ENCODE measurements at places on chromosomes 2 and 18.

DNA sequence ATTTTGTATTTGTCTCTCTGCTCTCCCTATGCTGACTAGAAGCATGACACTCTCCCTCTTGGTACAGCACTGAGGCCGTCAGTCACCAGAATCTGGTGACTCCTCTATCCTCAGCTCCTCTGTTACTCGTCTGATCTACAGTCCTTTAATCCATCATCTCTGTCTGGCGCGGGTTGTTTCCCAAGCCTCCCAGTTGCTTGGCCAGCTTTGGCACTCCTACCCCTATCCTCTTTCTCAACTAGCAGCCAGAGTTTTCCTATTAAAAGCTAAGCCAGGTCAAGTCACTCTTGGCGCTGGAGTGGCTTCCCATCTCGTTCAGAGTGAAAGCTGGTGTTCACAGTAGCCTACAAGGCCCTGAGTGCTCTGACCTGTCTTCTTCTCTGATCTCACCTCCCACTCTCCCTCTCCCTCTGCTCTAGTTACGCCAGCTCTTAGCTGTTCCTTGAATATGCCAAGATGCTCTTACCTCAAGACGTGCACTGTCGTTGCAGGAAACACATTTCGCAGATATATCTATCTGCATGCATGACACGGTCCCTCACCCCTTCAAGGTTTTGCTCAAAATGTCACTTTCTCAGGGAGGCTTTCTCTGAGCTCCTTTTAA lies 41.8 kb upstream of the PSME4 start:
- DNase-seq = no peak

DNA sequence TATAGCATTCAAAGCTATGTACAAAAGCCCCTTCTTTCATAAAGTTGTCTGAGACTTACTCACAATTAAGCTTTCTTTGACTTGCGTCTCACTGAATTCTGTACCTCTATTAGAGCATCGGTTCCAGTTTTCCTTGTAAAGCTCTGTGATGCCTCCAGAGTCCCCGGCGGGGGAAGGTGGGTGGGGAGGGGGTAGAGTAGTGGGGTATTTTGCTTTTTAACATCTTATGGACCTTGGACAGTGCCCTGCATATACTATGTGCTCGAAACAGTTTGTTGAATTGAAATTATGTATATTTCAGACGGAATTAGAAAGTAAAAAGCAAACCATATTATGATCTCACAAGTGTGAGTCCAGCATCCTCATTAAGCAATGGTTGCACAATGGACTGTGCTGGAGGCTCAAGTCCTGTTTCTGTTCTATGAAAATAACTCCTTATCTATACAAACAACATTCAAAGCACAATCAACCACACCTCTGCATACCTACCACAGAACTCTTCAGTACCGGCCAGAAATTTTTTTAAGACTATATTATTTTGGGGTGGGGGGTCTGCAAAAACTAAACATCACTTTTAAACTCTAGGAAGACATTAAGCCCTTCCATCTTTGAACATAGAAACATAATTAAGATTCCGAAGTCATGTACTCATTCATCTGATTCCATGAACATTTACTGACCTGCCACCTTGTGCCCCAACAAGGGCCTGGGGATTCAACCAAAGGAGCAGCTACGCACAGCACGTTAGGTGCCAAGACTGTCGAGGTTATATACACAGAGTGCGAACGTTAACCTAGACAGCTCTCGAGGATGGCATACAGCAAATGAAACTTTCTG lies 908 bp downstream of the STAT1 start:
- DNase-seq = no peak

DNA sequence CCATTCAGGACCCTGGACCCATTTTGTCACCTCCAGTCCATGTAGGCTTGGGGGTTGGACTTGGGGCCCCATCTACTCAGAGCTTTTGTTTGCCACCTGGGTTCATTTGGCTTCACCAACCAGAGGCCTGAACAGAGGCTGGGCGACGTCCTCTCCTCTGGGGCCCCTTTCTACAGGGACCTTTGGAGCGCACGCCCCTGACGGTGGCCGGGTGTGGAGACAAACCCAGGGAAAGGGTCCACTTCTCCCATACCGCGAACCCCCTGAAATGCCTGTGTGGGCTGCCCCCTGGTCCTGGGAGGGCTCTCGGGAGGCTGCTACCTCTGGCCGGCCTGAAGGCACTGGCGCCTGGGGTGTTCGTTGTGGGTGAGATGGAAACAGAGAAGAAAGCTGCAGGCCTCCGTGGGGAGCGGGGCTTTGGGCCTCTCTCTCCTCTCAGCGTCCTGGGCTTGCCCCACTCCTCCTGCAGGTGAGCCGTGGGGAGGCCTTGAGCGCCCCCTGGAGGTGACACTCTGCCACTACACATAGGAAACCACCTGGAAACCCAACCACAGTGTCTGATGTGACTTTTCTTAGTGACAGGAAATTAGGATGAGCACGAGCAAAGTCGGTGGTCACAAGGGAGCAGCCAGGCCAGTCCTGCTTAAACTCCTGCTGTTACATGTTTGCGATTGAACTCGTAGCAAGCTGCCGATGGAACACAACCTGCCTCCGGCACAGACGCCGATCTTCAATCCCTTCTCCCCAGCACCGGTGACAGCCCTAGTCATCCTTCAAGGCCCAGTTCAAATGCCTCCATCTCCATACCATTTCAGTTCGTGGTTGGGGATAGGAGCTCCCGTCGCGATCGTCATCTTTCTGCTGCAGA lies 12.0 kb upstream of the NTSR2 start:
- peak; percentile 88 for DNase-seq

DNA sequence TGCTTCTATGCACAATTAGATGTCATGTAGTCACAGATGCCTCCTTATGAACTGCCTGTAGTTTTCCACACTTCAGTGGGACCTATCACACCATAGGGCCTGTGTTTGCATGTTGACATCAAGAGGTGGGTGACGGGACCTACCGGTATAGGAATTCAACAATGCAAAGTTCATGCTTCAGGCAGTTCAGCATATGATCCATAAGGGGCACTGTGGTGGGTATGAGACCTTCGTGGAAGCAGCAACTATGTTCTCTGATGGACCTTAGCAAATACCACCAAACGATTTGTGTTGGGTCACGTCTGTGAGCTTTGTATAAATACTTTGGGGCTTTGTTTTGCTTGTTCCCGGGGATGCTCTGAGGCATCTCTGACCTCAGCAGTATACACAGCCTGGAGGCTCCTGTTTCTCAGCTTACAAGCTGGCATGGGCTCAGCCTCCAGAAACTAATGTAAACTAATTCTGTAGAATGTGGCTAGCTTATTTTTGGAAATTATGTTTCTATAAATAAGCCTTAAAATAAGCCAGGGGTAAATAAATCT lies 111.6 kb downstream of the DTNA start:
- no peak for DNase-seq

DNA sequence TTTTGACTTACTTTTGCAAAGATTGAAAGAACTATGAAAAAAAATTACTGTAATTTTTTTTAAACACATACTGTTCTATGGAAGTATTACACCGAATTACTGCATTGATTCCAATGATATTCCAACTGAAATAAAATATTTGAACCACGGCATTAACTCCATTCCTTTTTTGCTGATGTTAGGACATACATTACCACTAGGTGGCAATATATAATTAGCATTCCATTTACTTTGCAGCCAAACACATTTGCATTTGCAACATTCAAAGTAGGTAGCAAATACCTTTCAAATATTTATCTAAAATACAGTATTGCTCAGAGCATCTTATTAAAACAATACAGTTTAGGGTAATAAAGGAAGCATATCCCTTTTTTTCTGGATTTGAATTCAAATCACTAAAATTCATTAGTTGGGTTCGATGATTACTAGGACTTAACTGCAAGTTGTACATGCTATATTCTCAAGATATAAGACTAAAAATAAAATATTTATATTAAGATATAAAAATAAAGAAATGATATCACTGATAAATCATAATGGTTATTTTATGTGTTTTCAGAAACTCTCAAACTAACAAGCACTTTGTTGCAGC lies 31.3 kb downstream of the LANCL1 start:
- DNase-seq = no peak

GRCh38 chr2:67412424-67412823 lies 15.3 kb downstream of the ETAA1 start:
- DNase-seq = peak; percentile 60

DNA sequence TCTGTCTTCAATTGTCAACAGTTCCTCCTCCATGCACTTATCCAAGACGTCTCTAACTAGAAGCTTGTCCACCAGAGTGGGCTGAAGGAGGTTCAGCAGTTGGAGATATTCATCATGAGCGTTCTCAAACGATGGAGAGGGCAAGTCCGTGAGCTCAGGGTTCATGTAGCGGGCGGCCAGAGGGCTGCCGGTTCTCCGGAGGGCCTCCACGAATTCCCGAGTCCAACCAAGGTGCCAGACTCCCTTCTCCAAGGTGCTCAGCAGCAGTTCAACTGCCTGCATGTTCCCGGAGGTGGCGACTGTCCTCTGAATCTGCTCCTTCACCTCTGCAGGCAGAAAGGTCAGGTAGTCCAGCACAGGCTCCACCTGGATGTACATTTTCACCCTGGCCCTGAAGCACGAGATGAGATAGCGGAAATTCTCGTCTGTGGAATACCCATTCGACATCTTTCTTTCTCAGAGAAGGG lies 590 bp downstream of the IFIH1 start:
- DNase-seq = peak; percentile 66

GRCh38 chr2:39593439-39594393 lies 72.0 kb upstream of the TMEM178A start:
- peak; percentile 88 for DNase-seq

- DNase-seq = no peak
These were observed 30.6 kb downstream of the SPATS2L start for GRCh38 chr2:200336980-200337615.

DNA sequence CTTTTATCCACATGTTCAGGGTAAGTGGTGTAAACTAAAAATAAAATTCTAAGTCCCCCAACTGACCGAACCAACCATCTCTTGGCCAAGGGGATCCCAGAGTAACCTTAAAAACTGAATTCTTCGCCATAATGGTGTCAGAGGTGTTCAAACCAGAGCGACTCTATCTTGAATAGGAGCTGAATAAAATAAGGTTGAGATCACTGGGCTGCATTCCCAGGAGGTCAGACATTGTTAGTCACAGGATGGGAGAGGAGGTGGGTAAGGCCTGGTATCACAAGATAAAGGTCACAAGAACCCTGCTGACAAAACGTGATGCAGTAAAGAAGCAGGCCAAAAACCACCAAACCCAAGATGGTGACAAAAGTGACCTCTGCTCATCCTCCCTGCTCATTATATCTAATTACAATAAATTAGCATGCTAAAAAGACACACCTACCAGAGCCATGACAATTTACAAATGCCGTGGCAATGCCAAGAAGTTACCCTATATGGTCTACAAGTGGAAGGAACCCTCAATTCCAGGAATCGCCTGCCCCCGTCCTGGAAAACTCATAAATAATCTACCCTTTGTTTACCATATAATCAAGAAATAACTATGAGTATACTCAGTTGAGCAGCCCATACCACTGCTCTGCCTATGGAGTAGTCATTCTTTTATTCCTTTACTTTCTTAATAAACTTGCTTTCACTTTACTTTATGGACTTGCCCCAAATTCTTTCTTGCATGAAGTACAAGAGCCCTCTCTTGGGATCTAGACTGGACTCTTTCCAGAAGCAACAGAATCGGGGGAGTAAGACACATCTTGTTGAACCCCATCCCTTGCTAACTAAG lies 302.4 kb downstream of the STK39 start:
- DNase-seq = no peak

DNA sequence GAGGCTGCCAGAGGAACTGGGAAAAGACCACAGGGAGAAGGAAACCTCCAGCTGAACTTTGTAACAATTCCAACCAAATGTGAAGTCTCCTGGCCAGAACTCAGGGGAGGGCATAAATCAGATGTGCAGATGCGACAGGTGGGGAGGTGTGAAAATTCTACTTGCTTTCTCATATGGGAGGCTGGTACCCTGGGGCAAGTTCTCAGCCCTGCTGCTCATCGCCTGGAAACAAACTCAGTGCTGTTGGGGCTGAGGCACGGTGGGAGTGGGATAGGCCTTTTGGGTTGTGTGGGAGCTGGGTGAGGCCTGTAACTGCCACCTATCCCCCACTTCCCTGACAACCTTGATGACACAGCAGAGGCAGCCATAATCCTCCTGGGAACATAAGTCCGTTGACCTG lies 179.6 kb downstream of the ASB1 start:
- no peak for DNase-seq

DNA sequence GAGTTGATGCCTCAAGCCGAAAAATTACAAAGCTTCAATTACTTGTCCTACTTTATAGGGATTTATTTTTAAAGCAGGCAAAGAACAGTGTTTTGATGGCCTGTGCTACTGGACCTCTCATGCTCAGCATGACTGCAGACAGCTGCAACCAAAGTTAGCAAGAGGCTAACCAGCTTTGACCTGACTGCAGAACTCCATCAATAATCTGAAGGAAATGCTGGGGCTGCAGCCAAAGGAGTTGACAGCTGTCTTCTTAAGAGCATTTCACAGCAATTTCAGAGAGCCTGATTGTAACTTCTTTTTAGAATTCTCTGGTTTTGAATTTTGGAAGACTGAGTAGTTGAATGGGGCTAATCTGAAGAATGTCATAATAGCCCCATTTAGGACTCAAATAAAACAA lies 46.5 kb upstream of the SESTD1 start:
- DNase-seq = no peak

DNA sequence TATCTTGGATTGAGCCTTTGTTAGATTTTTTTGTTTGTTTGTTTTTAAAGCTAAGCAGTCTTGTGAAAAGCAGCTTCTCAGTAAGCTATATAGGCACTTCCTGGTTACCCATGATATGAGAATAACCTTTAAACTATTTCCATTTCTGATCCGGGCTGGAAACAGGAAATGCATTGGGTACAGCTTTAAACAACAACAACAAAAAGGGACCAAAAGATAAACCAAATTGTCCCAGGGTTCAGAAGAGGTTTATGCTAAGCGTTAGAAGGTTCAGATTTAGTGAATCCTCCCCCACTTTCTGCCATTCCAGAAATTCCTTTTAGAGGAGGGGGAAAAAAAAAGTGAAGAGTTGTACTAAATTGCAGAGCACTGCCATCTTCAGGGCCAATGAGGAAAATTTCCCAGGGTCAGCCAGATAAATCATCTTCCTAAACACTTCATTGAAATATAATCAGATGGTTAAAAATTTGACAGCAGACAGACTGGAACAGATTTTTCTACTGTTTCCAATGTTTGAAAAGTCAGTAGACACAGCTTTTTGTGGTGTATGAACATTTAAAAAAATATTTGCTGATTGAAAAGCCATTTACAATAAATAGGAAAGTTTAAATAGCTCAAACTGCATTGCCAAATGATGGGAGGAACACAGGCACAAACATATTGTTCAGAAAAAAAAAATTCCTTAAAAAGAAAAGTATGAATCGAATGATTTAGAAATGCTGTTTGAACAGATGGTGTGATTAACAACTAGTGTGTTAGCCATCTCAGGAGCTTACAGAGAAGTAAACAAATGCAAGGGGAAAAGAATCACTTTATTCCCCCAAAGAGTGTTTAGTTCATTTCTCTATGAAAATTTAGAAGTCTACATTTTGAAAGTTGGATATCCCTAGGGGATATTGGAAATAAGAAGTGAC lies 189.9 kb upstream of the TANK start:
- peak; percentile 61 for DNase-seq

- no peak for DNase-seq
These were observed 18.5 kb downstream of the THSD7B start for GRCh38 chr2:136783856-136784255.

All from islet precursor cell (in vitro differentiated cells).